ENCODE measurements at places on chromosomes 6 and 20.
A peak's percentile ranks its signal among the peaks of the same experiment; 100 is the strongest.

GRCh38 chr20:51876313-51876940 is 74.1 kb upstream of the SALL4 start:
- DNase-seq: no peak

DNA sequence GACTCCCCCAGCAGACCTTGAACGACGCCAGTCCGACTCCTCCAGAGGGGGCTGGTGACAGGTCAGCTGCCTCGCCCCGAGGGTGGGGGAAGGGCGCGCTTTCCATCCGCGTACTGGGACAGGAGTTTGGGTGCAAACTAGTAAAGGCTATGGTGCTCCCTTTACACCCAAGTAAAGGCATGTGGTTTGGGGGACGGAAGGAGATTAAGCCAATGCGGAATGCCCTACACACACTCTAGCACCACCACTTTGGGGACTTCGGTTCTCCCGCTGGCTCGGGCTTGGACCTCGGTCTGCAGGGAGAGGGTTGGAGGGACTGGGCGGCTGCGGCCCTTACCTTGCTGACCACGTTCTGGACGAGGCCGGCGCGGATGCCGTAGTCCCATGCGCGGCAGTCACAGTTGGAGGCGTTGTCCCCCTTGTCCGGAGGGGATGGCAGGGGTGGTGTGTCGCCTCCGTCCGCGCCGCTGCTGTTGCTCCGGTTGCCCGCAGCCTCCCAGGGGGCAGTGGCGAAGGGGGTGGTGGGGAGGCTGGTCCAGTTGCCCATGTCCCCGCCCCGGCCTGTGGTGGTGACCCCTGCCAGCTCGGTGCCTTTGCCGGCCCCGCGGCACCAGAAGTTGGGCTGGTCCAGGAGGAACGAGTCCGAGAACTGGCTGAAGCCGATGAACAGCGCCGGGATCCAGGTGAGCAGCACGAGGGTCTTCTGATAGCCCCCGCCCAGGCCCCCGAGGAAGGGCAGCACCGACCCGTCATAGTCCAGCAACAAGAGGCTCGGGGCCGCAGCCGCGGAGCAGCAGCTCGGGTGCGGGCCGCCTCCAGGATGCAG is 1.1 kb downstream of the SLC22A23 start:
- no peak for DNase-seq

DNA sequence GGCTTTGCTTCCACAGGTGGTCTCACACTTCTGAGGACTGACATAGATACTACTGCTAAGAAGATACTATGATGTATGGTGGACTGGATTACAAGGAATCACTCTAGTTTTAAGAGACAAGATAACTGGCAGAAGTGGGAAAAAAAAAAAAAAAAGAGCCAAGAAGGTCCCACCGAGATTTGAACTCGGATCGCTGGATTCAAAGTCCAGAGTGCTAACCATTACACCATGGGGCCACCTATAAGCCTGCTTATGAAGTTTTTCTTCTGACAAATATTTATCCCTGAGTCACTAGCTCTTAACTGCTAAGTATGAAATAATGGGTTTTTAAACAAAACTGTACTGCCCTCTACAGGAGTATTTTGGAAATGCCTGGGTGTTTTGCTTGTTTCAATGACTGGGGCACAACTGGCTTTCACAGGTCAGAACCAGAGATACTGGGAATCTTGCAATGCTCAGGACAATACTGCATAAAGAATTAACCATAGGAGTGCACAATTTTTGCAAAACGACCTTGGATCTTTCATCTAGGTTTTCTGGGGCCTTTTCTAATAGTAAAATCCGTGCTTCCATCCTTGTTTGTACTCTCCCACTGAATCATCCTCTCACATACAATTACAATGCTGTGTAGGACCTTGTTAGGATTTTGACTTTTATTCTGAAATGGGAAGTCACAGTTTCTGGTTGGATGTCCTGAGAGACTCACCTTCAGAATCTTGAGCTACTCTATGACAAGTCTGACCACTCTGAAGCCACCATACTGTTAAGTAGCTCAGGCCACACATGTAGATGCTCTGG is 116.3 kb downstream of the OR2B2 start:
- DNase-seq: peak; percentile 91

GRCh38 chr20:36827541-36828279 is 48.2 kb upstream of the TLDC2 start:
- DNase-seq: peak; percentile 13

DNA sequence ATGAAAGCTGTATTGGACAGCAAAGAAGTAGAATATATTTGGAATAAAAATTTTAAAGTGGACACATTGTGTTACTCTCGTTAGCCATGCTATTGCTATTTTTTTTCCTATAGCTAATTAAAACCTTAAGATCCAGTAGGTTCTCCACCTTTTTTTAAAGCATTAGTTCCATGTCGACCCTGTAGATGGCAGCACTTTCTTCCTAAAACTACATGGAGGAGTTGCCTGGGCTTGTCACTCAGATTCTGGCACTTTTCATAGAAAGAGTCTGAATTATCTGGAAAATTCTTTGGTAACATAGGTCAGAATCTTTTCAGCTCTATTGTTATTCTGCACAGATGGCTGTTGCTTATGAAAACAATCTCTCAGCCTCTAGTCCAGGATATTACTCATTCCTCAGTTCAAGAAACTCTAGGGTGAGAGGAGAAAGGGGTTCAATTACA is 42.0 kb upstream of the ESR1 start:
- DNase-seq: peak; percentile 70

GRCh38 chr20:48339986-48340882 is 487.6 kb downstream of the PREX1 start:
- DNase-seq: peak; percentile 23

DNA sequence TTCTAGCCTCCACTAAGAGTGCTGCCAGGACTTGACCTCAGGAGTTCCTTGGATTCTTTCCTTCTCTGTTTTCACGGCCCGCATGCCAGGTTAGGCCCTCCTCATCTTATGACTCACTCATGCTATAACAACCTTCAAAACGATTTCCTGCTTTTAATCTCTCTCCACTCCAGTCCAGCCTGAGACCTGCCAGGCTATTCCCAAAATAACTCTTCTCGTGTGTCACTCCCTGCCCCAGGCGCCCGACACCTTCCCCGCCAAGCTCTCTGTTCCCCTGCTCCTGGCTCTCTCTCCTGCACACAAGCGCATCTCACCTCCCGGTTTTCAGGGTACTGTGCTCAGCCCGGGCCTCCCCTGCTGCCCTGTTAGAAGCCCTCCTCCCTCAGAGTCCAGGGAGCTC is 64.1 kb upstream of the RPS6KA2 start:
- no peak for DNase-seq

DNA sequence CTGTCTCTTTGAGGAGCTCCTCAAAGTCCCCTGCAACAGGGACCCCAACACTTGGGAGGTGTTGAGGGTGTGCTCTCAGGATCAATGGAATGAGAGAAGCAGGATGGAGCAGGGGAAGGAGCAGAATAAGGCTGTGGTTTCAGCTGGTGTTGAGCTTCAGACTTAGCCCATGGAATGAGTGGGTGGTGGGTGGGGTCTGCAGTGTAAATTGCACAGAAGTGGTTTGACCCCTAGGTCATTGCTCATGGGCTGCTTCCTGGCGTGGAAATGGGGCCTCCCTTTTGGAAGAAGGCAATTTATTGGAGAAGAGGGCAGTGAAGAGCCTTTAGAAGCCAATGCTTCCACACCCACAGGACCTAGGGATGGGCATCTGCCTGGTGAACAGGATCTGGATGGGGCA is 37.0 kb upstream of the KCNG1 start:
- DNase-seq: no peak

- peak; percentile 45 for DNase-seq
Observed at GRCh38 chr6:170459451-170459850, 93.7 kb downstream of the PSMB1 start.

DNA sequence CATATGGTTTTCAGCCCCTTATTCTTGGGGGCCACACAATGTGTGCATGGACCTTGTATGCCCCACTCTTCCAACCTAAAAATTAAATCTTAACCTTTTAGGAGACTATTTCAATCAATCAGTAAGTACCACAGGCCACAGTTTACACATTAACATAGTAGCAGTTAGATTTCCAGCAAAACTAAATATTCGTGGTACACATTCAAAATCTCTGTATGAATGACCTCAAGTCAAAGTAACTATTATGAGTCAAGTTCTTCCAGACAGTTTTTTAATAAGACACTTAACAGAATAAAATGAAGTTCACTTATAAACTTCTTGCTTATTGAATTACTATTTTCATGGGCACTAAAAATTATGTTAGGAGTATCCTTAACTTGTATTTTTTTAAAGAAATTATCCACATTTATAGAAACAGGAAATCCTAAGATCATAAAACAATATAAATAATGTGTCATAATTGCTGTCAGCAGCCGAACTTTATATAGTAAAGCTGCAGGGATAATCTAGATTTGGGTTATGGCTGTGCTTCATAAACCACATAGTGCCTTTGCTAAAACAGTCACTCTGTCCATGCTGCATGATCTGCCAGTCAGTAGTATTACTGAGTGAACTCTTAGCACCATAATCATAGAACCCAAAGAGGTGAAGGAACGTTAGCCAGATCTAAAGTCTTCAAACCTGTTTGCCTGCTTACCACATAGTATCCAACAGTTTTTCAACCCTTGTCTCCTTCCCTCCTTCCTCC is 21.7 kb downstream of the SEC63 start:
- DNase-seq: no peak

DNA sequence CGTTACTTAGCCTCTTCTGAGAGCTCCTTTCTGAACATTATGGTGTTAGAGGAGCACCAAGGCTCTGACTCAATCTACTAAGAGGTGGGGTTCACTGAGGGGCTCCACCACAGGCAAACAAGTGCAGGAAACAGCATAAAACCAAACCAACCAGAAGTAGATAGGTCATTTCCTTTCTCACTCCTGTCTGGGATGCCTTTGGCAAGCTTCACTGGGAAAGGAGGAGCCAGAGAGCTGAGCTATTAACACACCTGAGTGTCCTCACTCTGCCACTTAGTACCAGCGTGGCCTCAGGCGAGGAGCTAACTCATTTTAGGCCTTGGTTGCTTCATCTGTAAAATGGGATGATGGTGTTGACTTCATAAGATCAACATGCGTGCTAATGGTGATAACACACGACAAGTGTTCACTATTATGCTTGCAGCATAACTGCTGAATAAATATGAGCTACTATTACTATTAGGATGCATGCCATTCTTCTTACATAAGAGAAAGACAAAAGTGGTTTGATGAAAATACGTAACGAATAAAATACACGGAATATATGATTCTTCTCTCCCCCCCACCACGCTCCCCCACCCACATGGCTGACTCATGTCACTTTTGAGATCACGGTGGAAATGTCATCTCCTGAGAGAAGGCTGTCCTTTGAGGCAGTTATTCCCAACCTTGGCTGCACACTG is 185.4 kb downstream of the BCAS1 start:
- peak; percentile 40 for DNase-seq

DNA sequence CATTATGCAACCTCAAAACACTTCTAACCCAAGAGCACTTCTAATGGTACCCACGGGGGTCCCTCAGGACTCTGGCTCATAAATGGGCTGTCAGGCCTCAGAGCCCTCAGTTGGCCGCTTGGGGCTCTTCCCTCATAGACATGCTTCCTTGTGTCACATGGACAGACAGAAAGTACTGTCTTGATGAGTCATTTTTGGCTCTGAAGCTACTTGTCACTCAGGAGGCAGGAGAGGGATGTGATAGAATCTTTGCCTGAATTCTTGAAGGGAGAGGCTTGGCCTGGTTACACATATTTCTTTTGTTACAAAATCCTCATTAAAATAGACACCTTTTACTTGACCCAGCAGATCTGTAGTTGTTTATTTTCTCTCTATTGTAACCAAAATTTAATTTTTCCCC is 15.1 kb upstream of the EDN1 start:
- peak; percentile 5 for DNase-seq

GRCh38 chr20:9022376-9022775 is 46.5 kb upstream of the PLCB4 start:
- DNase-seq: no peak

All from activated CD4-positive, alpha-beta T cell treated with anti-CD3 and anti-CD28 coated beads, Interleukin-10, Interleukin-2, amounts not matched to agents 100 ng/mL and 50 ng/mL, durations not matched to agents 16 hours and 8 hours (primary cell).